ENCODE measurements at places on chromosomes 4 and X. TPM values are rescaled to one million over a fixed set of nuclear protein-coding genes. Genes with fewer than 3 reads are reported as not detected.

Gene GABRG1
- polyA plus RNA-seq = not detected

Gene PAGE2
- polyA plus RNA-seq = 0.28 TPM

Gene BTC
- polyA plus RNA-seq = 3.7 TPM

Gene SULT1E1
- polyA plus RNA-seq = not detected

Gene MAML3
- polyA plus RNA-seq = 3.8 TPM

Gene TRPC5OS
- polyA plus RNA-seq = 0.05 TPM

Gene DHX15
- polyA plus RNA-seq = 74.6 TPM

Gene UGT2B10
- polyA plus RNA-seq = not detected

Gene TRIM75
- not detected for polyA plus RNA-seq

Gene POF1B
- 2.4 TPM for polyA plus RNA-seq

Gene TIGD4
- 0.35 TPM for polyA plus RNA-seq

Gene FAM47E
- polyA plus RNA-seq = 14.8 TPM

Measured in pancreas (tissue), 10 donors.